ENCODE measurements at places on chromosomes 3 and 15.

- DNase-seq, result peak; percentile 42
These were observed 27.3 kb downstream of the KLF13 start for GRCh38 chr15:31353931-31354330.

- DNase-seq, result no peak
These were observed 7.1 kb downstream of the CHD2 start for GRCh38 chr15:92907229-92907628.

GRCh38 chr3:123028233-123028828 lies 768 bp upstream of the SEMA5B start:
- peak; percentile 57 for DNase-seq

DNA sequence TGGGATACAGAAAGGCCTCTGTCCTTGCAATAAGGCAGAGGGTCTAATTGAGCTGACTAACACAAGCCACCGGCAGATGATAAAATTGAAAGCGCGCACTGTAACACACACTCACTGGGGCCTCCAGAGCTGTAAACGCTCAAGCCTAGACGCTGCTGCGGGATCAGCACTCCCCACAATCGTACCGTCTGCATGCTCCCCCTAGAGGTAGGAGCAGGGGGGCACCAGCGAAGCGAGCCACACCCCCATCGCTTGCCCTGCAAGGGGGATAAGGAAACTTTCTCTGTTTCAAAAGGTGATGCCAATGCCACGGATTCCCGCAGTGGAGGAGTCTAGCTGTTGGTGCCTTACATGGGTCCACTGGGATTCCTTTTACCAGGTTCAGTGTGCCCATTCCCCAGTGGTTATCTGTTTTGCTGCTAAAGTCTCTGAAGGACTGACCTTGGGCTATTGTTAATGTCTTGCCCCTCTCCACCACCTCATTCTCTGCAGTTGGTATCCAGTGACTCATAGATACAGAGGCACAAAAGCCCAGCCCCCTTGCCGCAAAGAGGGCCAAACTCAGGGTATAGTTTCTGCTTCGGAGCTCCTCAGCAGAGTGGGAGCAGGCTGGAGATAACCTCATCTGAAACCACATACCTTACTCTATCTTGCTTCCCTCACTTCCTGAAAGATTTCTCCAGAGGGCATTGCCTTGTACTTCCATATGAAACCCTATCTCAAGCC lies 139.3 kb upstream of the KBTBD8 start:
- no peak for DNase-seq
